ENCODE measurements at places on chromosomes 12 and 14. TPM values are rescaled to one million over a fixed set of nuclear protein-coding genes. Genes with fewer than 3 reads are reported as not detected.

DNA sequence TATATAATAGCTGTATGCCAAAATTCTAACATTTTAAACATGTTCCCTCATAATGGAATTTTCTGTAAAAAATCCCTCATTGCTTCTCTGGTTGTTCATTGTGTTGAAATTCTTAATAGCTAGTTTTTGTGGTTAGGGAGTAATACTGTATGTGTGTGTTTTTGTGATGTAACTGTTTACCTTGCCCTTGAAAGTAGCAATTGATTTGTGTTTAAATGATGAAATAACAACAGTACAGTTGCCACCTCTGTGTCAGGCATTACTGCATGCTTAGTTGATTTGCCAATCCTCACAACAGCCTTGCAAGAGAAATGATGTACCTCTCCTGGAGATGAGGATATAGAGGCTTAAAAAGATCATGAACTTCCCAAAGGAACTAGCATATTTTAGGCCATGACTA lies 94.9 kb downstream of the DAAM1 start:
- peak; percentile 41 for DNase-seq

The PPP1R36 gene
- total RNA-seq: 0.75 TPM

GRCh38 chr14:68807148-68807600 lies 14.3 kb upstream of the ZFP36L1 start:
- no peak for DNase-seq

The SYCP3 gene
- total RNA-seq: not detected

GRCh38 chr14:80636071-80636470 lies 305.5 kb downstream of the CEP128 start:
- no peak for DNase-seq

DNA sequence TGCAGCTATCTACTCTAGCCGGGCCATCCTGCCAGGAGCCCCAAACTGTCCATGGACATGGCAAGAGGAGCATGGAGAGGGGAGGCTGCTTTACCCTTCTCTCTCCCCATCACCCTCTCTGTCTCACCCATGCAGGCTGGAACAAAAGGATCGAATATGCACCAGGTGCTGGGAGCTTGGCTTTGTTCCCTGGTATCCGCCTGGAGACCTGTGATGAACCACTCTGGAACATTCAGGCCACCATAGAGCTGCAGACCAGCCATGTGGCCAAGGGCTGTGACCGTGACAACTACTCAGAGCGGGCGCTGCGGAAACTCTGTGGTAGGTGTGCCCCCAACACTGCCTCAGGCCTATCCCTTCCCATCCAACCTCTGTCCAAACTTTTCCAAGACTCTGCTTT lies 5.9 kb downstream of the CLSTN3 start:
- no peak for DNase-seq

DNA sequence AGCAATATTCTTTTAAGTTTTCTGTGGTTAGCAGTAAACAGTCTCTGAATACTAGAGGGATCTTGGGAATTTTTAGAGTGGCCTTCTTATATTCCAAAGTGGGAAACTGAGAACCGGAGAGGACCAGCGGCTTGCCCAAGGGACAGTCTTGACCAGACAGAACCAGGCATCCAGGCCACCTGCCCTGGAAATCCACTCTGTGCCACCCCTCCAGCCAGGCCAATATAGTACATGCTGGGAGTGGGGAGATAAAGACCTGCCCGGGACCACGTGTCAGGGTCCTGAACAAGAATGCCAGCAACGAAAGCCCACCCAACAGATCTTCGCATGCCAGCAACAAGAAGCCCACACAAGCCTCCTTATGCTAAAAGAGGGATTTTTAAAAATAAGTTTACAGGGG lies 49.4 kb upstream of the RIN3 start:
- DNase-seq: no peak

DNA sequence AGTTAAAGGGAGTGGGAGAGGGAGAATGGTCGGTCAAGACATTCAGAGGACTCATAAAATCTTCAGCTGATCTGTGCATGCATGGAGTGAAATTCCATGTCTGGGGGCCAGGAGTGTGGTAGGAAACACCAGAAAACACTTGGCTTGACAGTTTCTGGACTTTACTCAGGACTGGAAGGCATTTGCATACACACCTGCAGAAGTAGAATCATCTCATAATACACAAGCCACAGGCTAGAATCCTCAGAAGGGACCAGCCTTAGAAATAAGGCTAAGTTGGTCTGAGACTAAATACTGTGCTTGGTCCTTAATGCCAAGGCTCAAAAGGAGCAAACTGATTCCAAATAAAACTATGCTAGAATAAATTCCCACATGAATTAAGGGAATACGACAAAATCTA lies 328.1 kb upstream of the KITLG start:
- DNase-seq: no peak

- no peak for DNase-seq
These were observed 59.9 kb downstream of the PKP2 start for GRCh38 chr12:32836710-32837109.

- DNase-seq: peak; percentile 74
These were observed 49.6 kb upstream of the RASSF3 start for GRCh38 chr12:64560396-64561301.

- no peak for DNase-seq
These were observed 74.7 kb upstream of the GZMB start for GRCh38 chr14:24708684-24709083.

The SPRYD3 gene
- total RNA-seq: 32.3 TPM

- no peak for DNase-seq
These were observed 66.4 kb downstream of the RFLNA start for GRCh38 chr12:124361074-124361970.

- no peak for DNase-seq
These were observed 947.4 kb downstream of the NRXN3 start for GRCh38 chr14:79117561-79117960.

GRCh38 chr12:7004840-7005239 lies 13.4 kb downstream of the LPCAT3 start:
- DNase-seq: no peak

- DNase-seq: no peak
These were observed 151.7 kb downstream of the MON2 start for GRCh38 chr12:62618319-62618718.

The PMEL gene
- 0.96 TPM for total RNA-seq

DNA sequence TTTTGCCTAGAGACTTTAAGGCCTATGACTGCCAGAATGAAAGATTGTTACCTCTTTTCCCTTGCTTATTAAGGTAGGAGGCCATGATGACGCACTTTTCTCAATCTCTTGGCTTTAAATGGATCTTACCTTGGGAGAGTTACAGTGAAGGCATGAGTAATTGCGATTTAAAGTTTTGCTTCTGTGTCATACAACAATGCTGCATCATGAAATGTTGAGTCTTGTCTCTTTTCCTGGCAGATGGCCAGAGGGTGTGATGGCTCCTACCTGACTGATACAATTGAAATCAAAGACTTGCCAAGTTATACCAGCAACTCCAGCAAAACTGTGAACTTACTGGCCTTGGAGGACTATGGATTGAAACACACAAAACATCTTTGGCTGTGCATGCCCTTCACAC lies 17.2 kb upstream of the LRRK2 start:
- no peak for DNase-seq

DNA sequence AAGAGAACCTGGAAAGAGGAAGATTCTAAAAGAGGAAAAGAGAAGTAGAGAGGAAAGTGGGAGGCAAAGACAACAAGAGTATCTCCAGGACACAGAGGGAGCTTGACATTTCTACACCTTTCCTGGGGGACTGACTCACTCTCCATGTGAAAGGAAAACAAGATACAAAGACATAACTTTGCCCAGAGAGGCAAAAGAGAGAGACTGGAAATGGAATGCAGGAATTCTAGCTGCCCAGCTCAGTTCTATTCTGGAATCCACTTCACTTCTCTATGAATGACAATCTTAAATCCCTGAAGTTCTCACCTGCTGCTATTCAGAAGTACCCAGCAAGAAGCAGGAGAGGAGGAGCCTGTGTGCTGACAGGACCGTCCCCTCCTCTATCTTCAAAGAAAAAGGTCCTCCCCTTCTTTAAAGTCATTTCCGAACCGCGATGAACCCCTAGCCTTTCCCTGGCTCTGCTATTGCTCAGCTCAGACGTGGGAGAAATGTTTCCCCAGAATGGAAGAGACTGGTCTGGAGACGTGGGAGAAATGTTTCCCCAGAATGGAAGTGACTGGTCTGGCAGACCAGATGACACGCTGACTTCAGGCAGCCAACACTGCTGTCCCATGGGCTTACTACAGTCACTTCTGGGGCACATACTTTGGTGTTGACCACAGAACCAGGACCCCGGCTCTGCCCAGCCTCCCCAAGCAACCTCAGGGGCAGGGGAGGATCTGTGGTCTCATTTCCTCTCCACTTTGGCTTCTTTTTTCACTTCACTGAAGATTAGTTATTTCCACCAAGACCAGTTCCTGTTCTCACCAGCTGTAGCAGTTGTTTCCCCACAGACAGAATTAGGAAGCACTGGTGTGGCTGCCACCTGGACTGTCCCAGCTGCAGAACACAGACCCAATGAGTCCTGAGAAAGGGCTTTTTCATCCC lies 8.3 kb downstream of the FMNL3 start:
- DNase-seq: peak; percentile 63

The SDSL gene
- 9.1 TPM for total RNA-seq

GRCh38 chr14:65131301-65131701 lies 29.0 kb upstream of the MAX start:
- DNase-seq: peak; percentile 34

DNA sequence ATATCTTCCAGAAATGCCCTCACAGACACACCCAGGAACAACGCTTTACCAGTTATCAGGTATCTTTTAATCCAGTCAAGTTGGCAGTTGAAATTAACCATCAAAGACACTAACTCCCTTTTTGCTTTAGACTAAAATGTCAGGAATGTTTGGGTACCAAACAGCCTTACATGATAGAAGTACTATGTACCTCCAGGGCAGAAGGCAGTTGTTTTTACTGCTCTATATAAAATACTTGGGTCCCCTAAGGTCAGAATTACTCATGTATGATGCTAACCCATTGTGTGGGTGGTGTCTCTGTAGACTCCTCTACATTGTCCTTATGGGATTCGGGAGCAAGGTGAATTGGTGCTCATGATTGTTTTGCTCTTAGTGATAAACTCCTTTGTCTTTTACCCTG lies 492.5 kb upstream of the FLRT2 start:
- DNase-seq: no peak

- no peak for DNase-seq
These were observed 583.5 kb downstream of the MED13L start for GRCh38 chr12:115693970-115694369.

The TAS2R19 gene
- not detected for total RNA-seq

DNA sequence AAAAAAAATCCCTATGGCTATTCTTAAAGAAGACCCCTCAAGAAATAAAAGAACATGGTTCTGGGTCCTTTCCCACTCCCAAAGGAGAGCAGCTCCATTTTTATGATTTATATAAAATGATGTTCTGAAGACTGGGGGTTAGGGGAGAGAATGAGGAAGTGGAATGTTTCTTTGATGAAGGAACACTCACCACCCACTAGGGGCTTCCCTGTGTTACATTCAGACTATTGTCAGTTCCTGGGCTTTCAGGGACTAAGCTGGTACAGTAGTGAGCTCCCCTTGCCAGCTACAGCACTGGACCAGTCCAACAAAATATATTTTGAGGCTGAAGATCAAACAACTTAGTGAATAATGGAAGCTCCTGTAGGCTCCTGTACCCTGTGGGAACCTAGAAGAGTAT lies 98.9 kb downstream of the HMGA2 start:
- DNase-seq: no peak

DNA sequence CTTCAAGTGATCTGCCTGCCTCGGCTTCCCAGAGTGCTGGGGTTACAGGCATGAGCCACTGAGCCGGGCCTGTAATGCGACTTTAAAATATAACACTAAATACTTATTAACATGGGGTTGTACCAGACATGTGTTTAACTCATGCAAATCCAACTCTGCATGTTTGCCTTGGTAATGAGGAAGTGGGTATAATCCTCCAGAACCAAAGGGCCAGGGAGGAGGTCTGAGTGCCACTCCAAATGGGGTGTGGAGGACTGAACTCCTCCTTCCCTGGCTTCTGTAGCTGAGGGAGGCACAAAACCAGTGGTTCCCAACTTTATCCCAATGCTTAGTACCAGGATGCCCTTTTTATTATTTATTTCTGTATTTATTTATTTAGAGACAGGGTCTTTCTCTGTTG lies 61.6 kb upstream of the MED13L start:
- no peak for DNase-seq

DNA sequence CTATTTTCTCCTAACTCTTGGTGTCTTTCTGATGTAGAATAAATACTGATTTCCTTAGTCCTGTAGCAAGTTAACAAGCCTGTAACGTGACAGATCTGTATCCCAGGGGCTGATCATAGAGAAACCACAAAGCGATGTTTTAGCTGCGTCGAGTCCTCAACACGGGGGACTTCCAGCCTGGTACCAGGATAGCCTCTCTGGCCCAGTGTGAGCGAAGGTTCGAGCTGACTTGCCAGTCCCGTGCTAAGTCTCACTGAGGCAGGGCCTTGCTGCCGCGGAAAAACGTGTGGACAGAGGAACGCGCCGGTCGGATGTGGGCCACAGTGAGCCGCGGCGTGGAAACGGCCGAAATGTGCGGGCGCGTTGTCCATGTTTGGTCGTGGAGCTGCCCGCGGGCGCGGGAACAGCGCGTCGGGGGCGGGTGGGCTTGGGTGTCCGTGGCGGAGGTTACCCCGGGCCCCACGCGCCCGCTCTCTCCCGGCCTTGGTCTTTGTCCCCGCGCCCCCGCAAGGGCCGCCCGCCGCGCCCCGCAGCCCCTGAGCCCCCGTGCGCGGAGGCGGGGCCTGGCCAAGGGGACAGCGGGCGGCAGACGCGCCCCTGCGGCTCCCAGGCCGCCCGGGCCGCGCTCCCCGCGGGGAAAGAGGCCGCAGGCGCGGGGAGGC lies 531 bp upstream of the EML1 start:
- DNase-seq: no peak

All from kidney epithelial cell (primary cell).